ENCODE measurements at places on chromosomes 6 and 20. TPM values are rescaled to one million over a fixed set of nuclear protein-coding genes. Genes with fewer than 3 reads are reported as not detected.

GRCh38 chr6:74161380-74161779 is 465.4 kb downstream of the CD109 start:
- no peak for DNase-seq

GRCh38 chr20:44979090-44979621 is 12.8 kb downstream of the STK4 start:
- DNase-seq = peak; percentile 53

DNA sequence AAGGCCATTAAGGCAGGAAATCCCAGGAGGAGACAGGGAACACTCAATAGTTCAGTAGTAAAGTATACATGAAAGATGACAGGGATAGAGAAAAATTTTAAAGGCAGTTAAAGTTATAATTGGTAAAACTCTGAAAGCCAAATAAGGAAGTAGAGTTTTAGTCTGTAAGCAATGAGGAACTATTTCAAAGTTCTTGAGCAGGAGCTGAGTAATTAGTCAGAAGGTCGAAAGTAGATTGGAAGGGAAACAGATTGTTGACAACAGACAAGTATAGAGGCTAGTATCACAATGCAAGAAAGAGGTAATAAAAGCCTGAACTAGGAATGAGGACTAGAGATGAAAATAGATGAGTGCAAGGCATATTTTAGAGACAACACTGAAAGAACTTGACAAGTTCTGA is 150.3 kb downstream of the CDK19 start:
- no peak for DNase-seq

DNA sequence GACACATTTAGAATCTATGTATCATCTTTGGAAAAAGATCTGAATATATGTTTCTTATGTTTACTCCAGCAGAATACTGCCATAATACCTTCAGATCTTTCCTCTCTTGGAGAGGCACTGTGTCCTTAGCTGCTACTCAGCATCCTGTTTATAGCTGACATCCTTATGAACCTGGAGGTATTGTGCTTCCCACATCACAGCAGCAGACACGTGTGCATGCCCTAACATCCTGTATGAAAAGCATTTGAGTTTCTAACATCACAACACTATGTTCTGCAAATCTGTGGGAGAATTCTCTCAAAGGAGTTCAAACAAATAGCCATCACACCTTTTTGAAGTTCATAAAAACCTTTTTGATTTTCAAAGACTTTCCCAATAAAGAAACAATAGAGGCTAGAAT is 216.0 kb downstream of the GJA1 start:
- DNase-seq = no peak

DNA sequence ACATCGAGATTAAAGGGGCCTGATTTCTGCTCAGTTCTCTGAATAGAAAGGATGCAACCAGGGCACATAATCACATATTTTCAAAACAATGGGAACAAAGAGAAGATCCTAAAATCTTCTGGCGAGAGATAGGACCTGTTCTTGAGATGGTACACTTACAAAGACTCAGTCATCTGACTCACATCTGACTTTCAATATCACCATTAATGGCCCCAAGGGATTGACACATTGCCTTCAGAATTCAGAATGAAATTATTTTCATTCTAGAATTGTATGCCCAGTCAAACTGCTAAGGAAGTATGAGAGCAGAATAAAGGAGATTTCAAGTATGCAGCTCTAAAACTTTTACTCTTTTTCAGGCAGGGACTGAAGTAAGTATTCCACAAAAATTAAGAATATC is 240.7 kb upstream of the POU3F2 start:
- DNase-seq = no peak

- no peak for DNase-seq
These were observed 363.3 kb downstream of the KIF16B start for GRCh38 chr20:16209951-16210361.

DNA sequence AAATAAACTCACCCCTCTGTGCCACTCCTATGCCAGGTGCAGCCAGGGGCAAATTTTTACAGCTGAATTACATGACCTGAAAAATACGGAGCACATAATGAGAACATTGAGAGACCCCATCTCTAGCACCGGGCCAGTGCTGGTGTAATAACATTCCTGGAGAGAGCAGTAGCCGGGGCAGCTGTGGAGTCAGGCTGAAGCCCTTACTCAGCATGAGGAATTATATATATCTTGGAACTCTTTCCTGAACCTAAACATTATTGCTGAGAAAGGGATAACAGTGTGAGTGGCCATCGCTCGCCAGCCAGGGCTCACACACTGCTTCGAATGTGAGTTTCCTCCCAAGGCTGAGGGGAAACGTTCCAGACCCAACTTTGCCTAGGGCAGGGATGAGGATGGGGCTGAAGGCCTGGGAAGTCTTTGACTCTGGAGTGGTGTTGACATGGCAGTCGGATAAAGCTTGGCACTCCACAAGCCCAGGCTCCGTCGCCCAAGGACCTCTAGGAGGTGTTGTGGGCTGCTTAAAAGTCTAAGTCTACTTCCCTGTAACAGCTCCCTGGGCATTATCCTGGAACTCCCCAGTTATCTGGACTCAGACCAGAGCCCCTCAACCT is 269.8 kb downstream of the CDC5L start:
- no peak for DNase-seq

DNA sequence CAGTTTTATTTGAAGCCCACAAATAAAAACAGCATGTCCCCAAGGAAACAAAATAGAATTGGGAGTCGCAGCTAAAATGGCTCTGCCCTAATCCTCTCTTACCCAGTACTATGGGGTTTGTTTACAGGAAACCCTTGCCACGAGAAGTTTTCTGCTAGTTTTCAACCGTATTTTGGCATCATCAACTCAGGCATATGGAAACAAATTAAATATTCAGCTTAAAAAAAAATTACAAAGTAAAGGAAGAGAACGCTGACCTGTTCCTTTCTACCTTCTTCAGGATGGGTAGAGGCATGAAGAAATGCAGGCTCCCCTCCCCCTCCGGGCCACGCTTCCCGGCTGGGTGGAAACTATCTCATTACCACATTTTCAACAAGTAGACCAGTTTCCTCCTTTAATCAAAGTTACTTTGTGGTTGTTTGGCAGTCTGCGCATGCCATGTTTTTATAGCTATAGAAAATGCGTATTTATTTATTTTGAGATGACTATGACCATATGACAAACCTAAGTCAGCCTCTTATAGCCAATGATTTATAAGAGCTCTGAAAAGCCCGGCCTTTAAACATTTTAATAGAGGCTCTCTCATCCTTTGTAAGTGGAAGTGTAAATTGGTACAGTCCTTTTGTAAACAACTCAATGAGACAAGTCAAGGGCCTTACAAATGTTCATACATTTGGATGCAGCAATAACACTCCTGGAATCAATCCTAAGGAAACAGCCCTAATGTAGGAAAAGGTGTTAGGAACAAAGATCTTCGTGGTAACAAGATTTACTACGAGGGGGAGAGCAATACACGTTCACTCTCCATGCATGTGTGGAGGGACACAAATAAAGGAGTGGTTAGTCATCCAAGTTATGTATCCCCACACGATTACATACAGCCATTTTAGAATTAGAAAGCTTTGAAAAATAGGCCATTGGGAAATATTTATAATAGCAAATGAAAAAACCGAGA is 16.1 kb upstream of the ZNF217 start:
- peak; percentile 67 for DNase-seq

DNA sequence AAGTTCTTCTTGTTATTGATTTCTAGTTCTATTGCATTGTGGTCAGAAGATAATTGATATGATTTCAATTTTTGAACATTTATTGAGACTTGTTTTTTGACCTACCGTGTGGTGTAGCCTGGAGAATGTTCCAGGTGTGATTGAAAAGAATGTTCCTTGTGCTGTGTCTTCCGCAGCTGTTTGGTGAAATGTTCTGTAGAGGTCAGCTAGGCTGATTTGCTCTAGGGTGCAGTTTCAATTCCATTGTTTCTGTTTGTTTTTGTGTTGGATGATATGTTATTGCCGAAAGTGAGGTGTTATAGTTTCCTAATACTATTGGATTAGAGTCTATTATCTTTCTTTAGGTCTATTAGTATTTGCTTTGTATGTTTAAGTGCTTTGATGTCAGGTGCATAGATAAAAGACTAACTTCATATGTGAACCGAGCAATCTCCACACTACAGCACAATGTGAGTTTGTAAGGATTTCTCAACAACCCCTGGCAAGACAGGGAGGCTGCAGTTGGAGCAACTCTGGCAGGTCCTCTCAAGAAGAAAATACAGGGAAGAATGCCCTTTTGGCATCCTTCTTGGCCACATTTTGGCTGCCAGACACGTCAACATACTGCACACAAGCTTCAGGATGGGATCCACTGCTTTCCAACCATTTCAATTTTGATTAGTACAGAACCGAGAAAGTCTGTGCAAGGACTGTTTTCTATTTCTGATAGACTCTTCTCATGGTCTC is 320.7 kb downstream of the RNF144B start:
- DNase-seq = no peak

DNA sequence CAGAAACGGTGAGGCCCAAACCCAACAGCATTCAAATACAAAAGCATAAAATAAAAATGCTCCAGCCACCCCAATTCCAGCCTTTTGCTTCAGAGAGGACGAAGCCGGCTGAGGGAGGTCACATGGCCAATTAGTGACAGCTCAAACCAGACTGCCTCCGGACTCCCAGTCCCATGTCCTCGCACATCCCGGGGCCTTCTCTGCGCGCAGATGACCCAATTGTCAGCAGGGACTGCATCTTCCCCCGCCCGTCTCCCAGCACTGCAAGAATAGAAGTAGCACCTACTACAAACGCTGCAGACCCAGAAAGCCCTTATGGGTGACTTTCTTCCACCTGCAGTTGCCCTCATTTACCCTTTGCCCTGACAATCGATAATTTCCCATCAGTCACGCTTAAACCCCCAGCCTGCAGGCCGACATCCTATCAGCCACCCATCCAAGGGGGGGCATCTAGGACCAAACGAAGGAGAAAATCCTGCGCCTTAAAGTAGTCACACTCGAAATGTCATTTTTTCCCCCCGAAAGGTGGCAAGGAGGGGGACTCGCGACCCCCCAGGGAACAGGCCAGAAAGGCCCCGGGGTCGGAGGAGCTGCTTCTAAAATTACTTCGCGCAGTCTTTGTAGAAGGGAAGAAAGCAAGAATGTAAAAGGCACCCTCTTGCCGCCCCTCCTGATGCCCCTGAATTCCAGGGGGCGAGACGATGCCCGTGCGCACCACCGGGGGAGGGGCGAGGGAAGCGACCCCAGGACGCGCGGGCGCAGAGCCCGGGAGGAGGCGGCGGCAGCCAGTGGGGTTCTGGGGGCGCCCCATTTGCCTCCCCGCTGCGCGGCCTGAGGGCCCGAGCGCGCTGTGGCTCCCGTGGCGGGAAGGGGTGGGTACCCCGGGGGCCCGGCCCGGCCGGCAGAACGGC is 792 bp downstream of the SLC23A2 start:
- peak; percentile 9 for DNase-seq

GRCh38 chr6:143294265-143294860 is 156.1 kb downstream of the ADAT2 start:
- no peak for DNase-seq

DNA sequence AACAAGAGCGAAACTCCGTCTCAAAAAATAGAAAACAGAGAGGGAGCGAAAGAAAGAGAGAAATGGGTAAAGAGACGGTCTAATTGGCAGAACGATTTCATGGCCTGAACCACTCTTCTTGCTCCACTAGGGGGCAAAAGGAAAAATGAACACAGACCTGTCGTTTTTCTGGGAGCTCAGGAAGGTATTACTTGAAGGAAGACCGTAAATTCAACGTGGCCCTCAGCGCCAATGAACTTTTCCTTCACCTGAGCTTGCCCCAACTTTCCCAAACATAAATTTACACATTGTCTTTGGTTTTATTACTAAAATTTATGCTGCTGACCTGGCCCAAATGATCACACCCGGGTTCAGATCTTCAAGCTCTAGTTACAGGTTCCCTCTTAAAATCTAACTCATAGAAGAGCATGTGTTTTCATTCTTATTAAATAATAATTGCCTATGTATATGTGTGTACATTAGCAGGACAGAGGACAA is 67.3 kb downstream of the ATP9A start:
- no peak for DNase-seq

DNA sequence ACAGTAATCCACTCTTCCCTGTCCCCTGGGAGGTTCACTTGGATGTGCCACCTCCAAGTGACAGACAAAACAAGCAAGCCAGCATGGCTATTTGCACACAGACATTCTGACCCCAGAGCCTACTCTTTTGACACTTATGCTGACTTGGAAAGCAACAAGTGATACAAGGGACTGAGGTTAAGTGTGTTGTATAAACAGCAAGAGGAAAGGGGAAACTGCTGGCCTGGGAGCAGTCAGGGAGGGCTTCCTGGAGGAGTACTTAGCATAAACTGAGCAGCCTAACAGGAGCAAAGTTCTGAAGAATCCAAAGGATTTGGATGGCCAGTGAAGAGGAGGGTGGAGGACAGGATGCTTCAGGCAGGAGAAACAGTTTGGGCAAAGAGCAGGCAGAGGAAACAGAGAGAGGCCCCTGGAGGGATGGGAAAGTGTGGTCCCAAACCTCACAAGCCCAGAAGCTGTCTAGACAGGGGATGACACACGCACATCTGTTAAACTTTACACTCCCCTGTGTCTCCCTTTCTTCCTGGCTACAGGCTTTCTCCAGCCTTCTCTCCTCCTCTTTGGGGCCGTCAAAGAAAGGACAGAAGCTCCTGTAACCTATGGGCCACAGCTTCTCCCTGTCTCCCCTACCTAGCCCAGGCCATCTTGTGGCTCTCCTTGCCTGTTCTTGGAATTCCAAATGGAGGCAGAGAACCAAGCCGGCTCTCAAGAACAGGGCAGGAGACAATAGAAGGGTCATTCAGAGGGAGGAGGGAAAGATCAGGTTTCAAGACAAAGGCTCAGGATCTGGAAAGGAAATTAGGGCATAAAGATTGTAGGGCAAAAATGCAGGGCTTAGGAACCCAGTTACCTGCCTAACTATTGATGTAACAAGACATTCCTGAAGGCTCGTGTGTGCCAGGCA is 19.3 kb downstream of the SULF2 start:
- no peak for DNase-seq

TINAG gene
- not detected for total RNA-seq
